NCI-H460 (cell line): ENCODE measurements at places on chromosomes 5 and 9.

DNA sequence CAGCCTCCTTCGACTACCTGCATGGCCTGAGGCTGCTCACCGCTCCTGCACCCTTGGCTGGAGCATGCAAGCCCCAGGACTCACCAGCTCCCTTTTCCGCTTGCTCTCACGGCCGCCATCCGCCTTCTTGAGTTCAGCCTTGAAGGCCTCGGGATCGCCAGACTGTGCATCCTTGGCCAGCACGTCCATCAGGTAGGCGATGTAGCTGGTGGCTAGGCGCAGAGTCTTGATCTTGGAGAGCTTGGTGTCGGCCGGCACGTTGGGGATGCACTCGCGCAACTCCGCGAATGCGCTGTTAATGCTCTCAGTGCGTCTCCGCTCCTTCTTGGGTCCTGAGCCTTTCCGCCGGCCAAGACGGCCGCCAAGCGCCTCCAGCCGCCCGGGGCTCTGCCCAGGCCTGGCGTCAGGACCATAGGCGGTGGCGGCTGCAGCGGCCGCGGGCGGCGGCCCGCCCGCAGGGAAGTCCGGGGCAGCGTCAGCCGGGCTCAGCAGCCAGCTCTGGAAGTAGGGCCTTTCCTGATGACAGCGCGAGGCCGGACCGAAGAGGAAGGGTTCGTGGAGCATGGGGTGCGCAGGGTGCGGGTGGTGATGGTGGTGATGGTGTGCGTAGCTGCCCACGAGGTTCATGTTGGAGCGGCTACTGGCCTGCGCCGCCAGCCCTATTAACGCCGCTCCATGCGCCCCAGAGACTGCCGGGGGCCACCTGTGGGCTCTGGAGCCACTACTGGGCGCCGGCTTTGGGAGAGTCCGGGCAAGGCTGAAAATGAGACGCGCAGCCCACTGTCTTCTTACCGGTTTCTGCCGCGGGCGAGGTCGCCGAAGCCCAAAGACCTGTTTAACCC lies 424 bp downstream of the HAND1 start:
- DNase-seq, result no peak

- DNase-seq, result no peak
These were observed 17.6 kb downstream of the AP3S1 start for GRCh38 chr5:115859378-115859777.

- no peak for DNase-seq
These were observed 53.2 kb downstream of the IQGAP2 start for GRCh38 chr5:76456258-76456657.

DNA sequence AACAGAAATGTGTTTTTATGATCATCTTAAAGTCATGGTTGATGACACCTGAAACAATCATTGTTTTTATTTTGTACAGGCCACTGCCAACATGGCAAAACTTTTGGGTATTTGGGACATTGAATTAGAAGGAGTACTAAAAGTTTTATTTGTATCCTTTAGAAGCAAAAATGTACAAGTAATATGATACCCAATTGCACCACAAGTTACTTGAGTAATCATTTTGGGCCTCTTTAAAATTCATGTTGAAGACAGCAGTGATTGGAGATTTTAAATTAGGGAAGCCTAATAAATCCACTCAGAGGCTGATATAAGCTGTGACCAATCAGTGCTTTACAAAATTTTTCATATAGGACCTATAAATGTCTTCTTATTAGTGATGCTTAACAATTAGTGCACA lies 212.9 kb downstream of the MARCHF11 start:
- DNase-seq, result no peak

DNA sequence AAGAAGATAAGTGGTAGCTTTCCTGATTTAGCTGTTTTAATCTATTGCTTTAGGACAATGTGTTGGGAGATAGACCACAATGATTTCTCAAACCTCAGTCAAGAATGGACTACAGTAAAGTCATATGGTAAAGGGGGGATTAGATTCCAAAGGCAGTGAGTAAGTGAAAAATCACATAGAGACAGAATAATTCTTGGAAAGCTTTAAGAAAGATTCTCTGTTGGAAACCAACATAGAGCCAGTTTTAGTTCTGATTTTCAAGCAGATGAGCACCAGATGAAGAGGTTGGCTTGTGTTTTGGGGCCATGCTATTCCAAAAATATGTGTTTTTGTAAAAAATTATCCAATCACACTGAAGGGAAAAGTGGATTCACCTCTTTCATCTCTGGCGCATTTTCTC lies 256.8 kb upstream of the RPS23 start:
- no peak for DNase-seq

GRCh38 chr5:55873234-55873633 lies 22.1 kb downstream of the IL31RA start:
- DNase-seq, result no peak

DNA sequence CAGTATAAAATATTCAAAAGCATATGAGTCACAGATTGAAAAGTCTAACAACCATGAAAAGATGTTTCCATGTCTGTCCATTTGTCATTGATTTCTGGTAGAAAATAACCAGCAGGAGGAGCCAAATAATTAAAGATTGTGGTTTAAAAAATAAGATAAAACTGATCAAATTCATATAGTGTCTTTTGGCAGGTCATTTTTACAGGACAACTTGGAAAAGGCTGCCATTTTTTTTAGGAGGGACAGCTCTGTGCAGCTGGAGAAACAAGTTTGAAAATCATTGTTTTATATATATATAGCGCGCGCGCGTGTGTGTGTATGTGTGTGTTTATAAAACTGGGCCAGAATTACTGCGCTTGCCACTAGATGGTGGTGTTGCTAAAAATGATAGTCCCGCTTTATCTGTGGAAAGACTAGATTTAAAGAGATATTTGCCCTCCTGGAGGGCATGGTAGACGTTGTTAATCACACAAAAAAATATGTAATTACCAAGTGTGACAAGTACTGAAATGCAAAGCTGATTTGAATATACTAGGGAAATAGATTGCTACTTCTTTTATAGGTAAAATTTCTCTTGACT lies 1.3 kb upstream of the TRMO start:
- peak; percentile 80 for DNase-seq

DNA sequence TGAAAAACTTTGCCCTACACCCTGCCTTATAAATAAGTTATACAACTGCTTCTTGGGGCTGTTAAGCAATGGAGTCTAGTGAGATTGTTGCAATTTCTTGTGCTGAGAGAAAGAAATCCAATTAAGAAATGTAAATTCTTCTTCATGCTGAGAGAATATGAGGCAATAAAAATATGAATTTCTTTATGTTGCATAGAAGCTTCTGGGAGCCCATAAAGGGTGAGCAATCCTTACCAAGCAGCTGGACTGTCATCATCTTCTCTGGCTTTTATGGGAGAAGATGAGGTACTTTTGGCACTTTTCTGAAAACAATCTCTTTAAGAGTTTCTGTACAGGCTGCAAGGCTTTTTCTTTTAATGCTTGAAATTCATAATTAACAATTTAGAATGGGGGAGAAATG lies 204.3 kb downstream of the DMRTA1 start:
- no peak for DNase-seq

- no peak for DNase-seq
These were observed 3.8 kb downstream of the SELENOP start for GRCh38 chr5:42807722-42808447.

DNA sequence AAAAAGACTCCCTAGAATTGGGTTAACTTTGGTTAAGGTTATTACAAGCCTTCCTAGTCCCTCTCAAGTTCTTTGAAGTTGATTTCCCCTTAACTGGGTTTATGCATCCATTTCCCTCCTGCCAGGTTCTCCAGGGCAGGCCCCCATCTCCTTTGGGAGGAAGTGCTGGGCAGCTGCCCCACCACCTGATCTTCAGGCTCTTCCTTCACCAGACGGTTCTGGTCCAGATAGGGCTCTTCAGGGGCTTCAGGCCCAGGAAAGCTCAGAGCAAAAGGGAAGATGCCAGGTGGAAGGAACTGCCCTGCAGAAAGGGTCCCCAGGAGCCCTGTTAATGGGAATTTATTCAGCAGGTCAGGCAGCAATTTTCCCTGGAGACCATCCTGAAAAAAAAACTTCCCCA lies 2.1 kb downstream of the SMIM32 start:
- no peak for DNase-seq

GRCh38 chr9:75054368-75055001 lies 26.4 kb upstream of the CARNMT1 start:
- DNase-seq, result no peak

DNA sequence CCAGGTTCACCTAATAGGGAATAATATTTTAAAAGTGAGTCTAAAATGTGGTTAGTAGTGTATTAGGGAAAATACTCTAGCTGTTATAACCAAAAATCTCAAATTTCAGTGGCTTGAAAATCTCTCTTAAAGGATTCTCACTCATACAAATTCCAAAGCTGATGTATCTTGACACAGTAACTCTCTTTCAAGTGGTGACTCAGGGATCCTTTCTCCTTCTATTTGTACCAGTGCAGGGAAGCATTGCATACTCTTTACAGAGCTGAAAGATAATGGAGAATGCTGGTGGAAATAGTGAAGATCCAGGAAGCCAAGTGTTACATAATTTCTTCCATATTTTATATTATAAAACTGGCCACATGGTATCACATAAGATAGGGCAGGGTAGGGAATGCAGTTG lies 560.2 kb upstream of the CDH9 start:
- DNase-seq, result no peak

- no peak for DNase-seq
These were observed 162.0 kb upstream of the SEMA6A start for GRCh38 chr5:116736671-116737070.

DNA sequence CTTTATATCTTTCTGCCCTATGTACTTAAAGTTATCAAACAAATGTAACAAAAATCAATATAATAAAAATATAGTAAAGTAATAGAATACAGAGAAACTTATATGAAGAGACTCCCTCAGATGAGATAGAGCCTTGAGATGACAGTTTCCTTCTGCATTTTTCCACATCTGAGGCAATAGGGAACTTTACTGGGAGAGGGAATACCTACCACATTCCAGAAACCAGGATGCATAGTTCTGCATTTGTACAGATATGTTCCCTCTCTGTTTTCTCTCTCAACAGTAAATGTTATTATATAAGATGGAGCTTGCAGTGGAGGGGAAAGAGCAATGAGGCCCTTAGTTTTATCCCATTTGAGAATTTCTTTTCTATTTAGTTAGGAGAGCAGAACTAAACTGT lies 109.6 kb upstream of the KCNN2 start:
- DNase-seq, result no peak

DNA sequence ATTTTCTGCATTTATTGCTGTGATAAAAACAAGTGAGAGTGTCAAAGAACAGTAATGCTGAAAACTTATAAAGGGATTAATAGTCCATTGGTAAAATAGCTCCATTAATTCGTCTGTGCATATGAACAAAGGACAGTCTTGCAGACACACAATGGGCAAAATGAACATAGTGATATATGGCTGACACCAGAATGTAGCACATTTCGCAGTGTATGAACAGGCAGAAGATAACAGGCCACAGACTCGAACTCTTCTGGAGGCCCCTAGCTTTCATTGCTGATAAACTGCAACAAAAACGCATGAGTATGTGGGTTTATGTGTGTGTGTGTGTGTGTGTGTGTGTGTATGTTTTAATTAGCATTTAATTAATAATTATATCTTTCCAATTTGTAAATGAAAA lies 354.8 kb downstream of the TAF11L14 start:
- no peak for DNase-seq

DNA sequence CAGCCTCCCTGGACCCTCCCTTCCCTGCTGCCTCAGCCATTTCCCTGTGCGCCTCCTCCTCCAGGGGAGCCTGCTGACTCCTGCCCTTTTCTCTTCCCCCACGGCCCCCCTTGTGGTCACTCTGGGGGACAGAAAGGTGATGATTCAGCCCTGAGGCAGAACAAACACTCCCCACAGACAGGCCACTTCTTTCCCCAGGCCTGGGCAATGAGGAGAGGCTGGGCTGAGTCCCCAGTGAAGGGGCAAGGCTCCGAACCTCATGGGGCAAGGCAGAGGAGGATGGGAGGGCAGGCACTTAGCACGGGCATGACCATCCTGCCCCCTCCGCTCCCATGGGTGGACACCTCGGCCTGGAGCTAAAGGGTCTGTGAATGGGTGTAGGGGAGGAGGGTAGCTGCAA lies 21.0 kb downstream of the CSF1R start:
- DNase-seq, result no peak

DNA sequence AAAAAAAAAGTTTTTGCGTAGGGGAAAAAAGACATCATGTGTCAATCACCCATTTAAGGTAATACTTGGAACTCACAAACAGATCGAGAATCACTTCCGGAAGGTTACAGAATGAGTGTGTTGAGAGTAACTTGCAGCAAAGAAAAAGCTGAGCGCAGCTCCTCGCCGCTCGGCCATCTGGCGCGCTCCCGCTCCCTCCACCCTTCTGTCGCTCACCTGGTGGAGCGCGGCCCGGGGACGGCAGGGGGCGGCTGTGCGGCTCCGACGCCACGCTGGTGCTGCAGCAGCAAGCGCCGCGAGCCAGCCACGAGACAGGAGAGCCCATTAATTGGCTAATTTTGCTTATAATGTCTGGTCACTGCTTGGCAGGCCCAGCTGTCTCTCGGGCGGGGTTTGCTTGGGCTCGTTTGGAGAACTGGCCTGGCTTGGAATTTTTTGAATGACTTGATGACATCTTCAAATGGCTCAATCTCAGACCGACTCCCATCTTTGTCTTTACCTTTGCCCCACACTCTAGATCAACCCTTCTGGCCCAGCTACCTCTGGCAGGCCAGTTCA lies 601.8 kb downstream of the CCDC171 start:
- DNase-seq, result no peak

- no peak for DNase-seq
These were observed 1038.6 kb upstream of the DMAC1 start for GRCh38 chr9:8838136-8838535.

DNA sequence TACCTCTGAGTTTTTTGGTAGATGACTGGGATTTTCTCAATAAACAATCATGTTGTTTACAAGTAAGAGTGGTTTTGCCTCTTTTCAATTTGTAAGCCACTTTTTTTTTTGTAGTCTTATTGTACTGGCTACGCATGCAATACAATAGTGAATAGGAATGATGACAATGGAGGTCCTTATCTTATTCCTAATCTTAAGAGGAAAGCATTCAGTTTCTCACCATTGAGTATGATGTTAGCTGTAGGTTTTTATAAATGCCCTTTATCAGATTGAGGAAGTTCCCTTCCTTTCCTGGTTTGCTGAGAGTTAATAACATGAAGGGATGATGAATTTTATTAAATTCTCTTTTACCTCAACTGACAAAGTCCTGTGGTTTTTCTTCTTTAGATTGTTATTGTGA lies 155.2 kb downstream of the ADAMTSL1 start:
- DNase-seq, result no peak

- no peak for DNase-seq
These were observed 11.9 kb downstream of the TNFAIP8 start for GRCh38 chr5:119367502-119368237.

GRCh38 chr5:136141561-136141960 lies 8.9 kb downstream of the SMAD5 start:
- DNase-seq, result no peak

DNA sequence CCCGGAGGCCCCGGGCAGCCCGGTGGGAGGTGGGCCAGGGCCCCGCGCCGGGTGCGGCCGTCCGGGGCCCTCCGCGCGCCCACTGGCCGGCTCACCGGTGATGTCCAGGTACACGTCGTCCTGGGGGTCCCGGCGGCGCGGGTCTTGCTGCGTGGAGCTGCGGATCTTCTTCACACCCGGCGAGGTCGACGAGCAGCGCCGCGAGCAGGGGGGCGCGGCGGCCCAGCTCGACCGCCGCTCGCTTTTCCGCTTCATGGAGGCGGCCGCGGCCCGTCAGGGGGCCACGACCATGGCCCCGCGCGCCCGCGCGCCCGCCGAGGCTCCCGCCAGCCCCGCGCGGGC lies 548 bp downstream of the CDC14B start:
- no peak for DNase-seq

GRCh38 chr5:156137071-156137869 lies 189.7 kb upstream of the SGCD start:
- peak; percentile 64 for DNase-seq
